ENCODE measurements at places on chromosomes 2 and 18. TPM values are rescaled to one million over a fixed set of nuclear protein-coding genes. Genes with fewer than 3 reads are reported as not detected.

Gene ANKRD30BL
- not detected for total RNA-seq

Gene TRAF3IP1
- total RNA-seq, result 9.9 TPM

Gene R3HDM1
- 43.9 TPM for total RNA-seq

Gene FAM237A
- total RNA-seq, result not detected

DNA sequence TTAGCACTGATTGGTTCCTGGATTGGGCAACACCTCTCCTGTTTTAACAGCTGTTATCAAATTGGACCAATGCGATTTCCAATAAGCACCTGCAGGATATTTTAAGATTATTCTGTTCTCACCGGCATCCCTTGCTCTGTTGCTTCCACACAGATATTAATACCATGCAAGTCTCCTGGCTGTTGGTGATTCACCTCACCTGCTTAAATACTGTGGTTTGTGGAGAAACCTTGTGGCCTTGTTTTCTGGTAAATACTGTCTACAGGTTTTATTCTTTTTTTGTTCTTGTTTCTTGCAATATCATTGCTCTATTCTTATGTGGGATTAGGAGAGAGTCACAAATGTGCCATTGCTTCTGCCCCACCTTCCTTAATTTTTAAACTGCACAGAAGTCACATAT, 448.1 kb upstream of the NXPH2 start:
- no peak for DNase-seq
